Mucosa of gallbladder (tissue), 1 donor: ENCODE measurements at places on chromosomes 2 and 18.

DNA sequence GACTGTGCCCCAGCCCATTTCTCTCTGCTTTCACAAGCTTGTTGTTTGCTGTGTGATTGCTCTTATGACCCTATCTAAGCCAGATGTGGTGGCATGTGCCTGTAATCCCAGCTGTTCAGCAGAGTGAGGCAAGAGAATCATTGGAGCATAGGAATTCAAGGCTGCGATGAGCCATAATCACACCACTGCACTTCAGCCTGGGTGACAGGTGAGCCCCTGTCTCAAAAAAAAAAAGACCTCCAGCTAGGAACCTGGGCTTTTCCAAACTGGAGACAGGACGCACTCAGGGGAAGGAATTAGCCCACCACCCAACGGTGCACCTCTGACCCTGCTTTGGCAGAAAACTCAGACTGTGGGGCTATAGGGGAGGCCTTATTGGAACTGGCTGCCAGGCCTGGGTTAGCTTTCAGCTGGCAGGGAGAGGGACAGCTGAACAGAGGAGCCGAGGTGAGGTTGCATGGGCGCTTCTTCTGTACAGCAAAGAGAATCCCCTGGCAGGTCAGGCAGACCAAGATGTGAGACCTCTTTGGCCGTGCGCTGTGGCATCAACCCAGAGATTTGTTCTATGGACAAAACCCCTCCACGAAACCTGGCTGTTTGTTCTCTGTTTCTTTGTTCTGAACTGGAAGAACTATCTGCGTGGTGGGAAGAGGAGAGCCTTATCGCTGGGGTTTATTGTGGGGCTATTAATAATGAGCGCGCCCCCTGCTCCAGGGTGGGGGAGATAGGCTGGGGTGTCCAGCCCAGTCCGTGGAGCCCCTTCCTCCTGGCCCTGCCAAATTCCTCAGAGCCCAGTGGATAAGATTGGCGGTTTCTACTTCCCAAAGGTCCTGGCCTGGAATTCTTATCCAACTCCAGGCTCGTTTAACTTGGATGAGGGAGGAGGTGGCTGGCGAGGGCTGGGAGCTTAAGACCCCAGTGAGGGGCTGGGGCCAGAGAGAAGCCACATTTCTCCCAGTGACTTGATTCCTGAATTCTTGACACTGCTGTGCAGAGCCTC lies 38.8 kb upstream of the SMAD7 start:
- no peak for DNase-seq

DNA sequence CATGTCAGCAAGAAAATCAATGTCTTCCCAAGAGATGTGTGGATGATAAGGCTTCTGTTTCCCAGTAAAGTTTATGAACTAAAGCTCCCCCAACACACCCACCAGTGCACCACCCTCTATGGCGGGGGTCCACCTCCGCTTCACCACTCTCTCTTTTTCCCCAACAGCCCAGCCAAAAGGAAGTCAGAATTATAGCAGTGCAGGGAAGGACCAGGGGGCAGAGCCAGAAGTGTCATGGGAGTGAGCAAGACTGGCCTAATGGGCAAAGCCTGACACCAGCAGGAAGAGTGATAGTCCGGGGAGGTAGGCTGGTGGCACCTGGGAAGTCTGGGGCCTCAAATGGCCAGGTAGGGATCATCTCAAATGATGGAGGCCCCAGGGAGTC lies 167.7 kb downstream of the ZFP36L2 start:
- DNase-seq, result no peak

DNA sequence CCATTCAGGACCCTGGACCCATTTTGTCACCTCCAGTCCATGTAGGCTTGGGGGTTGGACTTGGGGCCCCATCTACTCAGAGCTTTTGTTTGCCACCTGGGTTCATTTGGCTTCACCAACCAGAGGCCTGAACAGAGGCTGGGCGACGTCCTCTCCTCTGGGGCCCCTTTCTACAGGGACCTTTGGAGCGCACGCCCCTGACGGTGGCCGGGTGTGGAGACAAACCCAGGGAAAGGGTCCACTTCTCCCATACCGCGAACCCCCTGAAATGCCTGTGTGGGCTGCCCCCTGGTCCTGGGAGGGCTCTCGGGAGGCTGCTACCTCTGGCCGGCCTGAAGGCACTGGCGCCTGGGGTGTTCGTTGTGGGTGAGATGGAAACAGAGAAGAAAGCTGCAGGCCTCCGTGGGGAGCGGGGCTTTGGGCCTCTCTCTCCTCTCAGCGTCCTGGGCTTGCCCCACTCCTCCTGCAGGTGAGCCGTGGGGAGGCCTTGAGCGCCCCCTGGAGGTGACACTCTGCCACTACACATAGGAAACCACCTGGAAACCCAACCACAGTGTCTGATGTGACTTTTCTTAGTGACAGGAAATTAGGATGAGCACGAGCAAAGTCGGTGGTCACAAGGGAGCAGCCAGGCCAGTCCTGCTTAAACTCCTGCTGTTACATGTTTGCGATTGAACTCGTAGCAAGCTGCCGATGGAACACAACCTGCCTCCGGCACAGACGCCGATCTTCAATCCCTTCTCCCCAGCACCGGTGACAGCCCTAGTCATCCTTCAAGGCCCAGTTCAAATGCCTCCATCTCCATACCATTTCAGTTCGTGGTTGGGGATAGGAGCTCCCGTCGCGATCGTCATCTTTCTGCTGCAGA lies 12.0 kb upstream of the NTSR2 start:
- DNase-seq, result no peak

DNA sequence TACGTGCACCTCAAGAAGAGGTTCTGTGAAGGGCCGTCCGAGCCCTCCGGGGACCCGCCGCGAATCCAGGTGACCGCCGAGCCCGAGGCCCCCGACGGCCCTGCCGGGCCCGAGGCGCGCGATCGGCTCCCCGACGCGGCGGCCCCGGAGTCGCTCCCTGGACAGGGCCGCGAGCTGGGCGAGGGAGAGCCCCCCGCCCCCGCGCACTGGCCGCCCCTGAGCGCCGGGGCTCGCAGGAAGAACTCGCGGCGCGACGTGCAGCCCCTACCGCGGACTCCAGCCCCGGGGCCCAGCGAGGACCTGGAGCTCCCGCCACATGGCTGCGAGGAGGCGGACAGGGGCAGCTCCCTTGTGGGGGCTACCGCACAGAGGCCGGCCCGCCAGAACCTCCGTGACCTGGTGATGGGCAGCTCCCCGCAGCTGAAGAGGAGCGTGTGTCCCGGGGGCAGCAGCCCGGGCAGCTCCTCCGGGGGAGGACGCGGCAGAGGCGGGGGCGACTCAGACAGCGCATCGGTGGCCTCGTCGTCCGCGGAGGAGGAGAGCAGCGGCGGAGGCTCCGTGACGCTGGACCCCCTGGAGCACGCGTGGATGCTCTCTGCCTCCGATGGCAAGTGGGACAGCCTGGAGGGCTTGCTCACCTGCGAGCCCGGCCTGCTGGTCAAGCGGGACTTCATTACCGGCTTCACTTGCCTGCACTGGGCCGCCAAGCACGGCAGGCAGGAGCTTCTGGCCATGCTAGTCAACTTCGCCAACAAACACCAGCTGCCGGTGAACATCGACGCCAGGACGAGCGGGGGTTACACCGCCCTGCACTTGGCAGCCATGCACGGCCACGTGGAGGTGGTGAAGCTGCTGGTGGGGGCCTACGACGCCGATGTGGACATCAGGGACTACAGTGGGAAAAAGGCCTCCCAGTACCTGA lies 812 bp downstream of the SOWAHC start:
- no peak for DNase-seq
